ENCODE measurements at places on chromosomes 3 and 15. TPM values are rescaled to one million over a fixed set of nuclear protein-coding genes. Genes with fewer than 3 reads are reported as not detected.

DNA sequence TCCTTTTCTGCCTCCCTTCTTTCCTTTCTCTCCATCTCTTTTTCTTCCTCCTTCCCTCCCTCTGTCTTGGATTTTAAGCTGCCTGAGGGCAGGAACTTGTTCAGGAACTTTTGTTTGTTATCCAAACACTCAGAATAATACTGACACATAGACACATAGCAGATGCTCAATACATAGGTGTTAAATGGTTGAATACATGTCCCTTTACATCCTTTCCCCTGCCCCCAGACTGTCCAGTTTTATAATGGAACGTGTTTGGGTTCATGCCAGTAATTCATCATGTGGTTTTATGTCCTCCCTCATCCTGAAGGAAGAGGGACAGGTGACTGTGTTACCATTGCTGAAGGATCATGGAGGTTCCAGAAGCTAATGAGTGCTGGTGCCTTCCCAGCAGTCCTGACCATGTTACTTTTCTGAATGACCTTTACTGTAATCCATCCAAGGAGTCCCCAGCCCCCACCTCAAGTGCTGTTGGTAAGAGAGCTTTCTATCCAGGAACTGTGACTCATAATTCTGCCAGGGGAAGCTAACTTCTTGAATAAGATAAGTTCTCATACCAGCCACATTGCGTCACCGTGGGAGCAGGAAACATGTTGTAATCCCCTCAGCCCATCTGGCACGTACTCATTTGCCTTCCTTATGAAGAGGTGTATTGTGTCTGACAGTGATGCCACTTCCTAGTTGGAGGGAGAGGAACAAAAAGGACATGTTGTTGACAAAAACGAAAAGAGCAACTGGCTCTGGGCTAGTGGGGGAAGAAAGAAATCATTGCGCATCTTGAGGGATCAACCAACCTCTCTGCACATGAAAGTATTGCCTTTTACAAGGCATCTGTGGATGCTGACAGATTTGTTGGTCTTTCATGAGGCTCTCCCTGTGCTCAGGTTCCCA is 52.4 kb downstream of the IL1RAP start:
- peak; percentile 61 for DNase-seq

The HES1 gene
- 147 TPM for total RNA-seq

DNA sequence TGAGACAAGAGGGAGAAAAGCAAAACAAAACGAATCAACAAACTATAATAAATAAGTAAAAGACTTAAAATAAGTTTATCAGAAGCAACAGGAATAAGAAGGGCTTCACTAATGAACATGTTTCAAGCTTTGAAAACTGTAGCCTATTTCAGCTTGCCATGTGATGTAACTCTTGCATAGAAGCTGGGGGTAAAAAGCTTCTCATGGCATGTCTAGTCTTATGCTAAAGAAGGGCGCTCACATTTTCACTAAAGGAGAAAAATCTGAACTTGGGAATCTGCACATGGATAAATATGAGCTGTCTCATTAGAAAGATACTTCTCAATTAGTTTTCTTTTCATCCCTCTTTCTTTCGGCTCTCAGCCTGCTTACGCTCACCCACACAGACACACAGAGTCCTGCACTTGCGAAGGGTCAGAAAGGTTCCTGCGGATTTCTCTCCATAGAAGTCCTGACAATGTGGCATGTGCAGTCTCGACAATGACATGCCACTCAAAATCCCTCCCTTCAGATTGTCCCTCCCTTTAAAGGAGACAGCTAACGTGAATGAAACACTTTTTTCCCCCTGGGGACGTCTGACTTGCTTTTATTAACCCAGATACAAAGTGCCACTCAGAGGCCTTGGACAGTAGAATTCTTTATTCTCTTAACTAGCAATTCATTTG is 568.9 kb upstream of the NR2F2 start:
- no peak for DNase-seq

DNA sequence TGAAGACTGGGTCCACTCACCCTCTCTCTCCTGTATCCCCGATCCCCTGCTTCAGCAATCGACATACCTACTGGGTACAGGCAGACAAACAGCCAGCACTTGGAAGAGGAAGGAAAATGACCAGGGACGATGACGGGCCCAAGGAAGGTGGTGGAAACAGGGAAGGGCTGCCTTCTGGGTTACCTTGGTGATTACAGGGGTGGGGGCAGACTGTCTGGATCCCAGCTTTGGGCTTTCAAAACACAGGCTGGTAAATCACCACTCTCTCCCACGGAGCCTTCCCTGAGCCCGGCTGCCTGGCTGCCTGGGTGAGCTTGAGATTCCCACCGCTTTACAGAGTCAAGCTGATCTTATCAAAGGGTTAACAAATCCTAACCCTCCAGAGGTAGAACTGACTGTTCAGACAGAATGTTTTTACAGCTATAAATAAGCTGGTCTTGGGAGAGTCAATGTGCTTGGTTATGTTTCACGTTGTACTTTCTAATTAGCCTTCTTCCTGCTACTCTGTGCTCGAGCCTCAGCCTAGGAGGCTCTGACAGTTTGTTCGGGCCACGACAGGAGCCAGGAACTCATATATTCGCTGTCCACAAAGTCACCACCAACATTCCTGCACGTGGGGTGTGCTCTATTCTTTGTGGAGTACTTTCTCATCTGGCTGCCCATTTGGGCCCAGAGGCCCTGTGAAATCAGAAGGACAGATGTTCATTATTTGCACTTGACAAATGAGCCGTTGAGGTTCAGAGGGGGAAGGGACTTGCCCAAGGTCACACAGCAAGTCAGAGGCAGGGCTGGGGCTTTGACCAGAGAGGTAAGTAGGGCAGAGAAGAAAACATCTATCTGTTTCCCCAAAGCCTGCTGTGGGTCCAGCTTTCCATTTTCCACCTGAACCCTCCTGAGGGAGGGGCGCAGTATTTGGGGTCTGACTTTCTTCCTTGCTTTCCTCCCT is 63.5 kb downstream of the FEM1B start:
- DNase-seq: no peak

The IGSF10 gene
- 1.8 TPM for total RNA-seq

- DNase-seq: no peak
Observed at GRCh38 chr3:102361101-102361500, 73.7 kb upstream of the ZPLD1 start.

The NRROS gene
- 4.0 TPM for total RNA-seq

DNA sequence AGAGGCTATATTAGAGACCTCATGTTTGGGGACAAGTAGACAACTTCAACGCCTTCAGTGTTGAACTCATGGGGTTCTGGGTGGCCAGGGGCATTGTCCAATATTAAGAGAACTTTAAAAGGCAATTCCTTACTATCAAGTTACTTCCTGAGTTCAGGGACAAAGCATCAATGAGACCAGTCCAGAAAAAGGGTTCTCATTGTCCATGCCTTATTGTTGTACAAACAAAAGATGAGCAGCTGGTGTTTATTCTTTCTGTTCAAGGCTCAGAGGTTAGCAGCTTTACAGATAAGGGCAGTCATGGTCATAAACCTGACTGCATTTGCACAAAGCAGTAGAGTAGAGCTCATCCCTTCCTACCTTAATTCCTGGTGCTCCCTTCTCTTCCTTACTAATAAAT is 18.5 kb upstream of the PDHB start:
- no peak for DNase-seq

DNA sequence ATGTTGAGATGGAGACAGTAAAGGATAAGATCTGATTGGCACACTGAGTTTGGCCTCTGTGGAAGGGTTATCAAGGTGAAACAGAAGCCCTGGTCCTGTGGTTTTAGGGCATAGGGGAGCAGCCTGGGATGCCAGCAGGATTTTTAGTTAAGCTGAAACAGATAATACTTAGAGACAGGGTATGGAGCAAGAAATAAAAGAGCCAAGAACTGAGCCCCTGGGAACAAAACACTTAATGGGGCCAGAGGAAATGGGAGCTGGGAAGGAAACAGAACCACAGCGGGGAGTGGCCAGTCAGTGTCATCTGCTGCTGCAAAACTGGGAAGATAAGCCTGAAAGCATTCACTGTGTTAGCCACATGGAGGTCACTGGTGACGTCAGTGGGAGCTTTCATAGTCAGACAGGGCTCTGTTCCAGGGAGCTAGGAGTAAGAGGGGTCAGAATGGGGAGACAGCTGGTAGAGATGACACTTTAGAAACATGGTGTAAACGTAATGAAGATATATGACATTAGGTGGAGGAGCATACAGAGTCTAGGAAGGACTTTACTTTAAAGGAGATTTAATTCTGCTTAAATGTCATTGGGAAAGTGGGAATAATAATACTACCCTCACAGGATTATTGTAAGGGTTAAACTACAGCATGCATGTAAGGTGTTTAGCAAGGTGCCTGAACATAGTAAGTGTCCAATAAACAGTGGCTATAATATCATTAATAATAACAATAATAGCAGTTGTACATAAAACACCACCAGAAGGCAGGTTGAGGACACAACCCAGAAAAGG is 172.7 kb upstream of the CTNNB1 start:
- peak; percentile 53 for DNase-seq

The ASB14 gene
- not detected for total RNA-seq

GRCh38 chr3:197253238-197253947 is 45.0 kb downstream of the DLG1 start:
- DNase-seq: no peak

All from left colon (tissue), 2 donors.